ENCODE measurements at places on chromosomes 12 and 14. TPM values are rescaled to one million over a fixed set of nuclear protein-coding genes. Genes with fewer than 3 reads are reported as not detected.

ITGB7 gene
- 0.63 TPM for total RNA-seq

PELI2 gene
- total RNA-seq = 0.72 TPM

IL26 gene
- not detected for total RNA-seq

KRT7 gene
- total RNA-seq = 4,828 TPM

ARMH4 gene
- 0.49 TPM for total RNA-seq

SLC39A2 gene
- total RNA-seq = 0.09 TPM

DTD2 gene
- total RNA-seq = 15.4 TPM

SLCO1C1 gene
- not detected for total RNA-seq

TAS2R31 gene
- not detected for total RNA-seq

REM2 gene
- total RNA-seq = 0.36 TPM

PLEKHD1 gene
- total RNA-seq = not detected

PIWIL1 gene
- not detected for total RNA-seq

OTUB2 gene
- total RNA-seq = 3.7 TPM

VRK1 gene
- 29.2 TPM for total RNA-seq

CIROP gene
- total RNA-seq = not detected

RFX4 gene
- not detected for total RNA-seq

CPNE6 gene
- total RNA-seq = 0.16 TPM

FAM222A gene
- total RNA-seq = 5.1 TPM

OVCH1 gene
- not detected for total RNA-seq

SERPINA1 gene
- 3.1 TPM for total RNA-seq

TMEM52B gene
- total RNA-seq = 0.08 TPM

TSPAN11 gene
- total RNA-seq = 0.20 TPM

CAPZA3 gene
- not detected for total RNA-seq

ADAM20 gene
- not detected for total RNA-seq

FGF6 gene
- not detected for total RNA-seq

TUNAR gene
- total RNA-seq = not detected

SLC41A2 gene
- total RNA-seq = 21.6 TPM

HNRNPA1 gene
- 1,585 TPM for total RNA-seq

FRMD6 gene
- total RNA-seq = 44.2 TPM

PCED1B gene
- total RNA-seq = 24.1 TPM

GLT8D2 gene
- total RNA-seq = 0.25 TPM

ZNF891 gene
- 0.46 TPM for total RNA-seq

All from A549 treated with GW870086 at 1 μM for 4 hours (cell line).